Progenitor cell of endocrine pancreas (in vitro differentiated cells): ENCODE measurements at places on chromosomes 2 and 18. TPM values are rescaled to one million over a fixed set of nuclear protein-coding genes. Genes with fewer than 3 reads are reported as not detected.

Gene TWSG1
- 38.1 and 40.4 TPM in 2 replicates for total RNA-seq

Gene DCDC2C
- total RNA-seq: not detected in 2 replicates

Gene ERFE
- 0.91 and 1.3 TPM in 2 replicates for total RNA-seq

Gene LIMS4
- total RNA-seq: 0.74 and 1.4 TPM in 2 replicates

Gene TANC1
- 29.8 and 33.8 TPM in 2 replicates for total RNA-seq

Gene CSRNP3
- total RNA-seq: 10.7 and 14.8 TPM in 2 replicates

Gene ANKRD53
- 3.7 and 5.4 TPM in 2 replicates for total RNA-seq

Gene IGFBP5
- 73.9 and 75.3 TPM in 2 replicates for total RNA-seq

Gene C2orf72
- total RNA-seq: 9.7 and 11.1 TPM in 2 replicates

Gene CCDC74A
- 11.8 and 12.5 TPM in 2 replicates for total RNA-seq

Gene G6PC2
- total RNA-seq: not detected in 2 replicates

Gene ING5
- 57.8 and 65.9 TPM in 2 replicates for total RNA-seq

Gene LRP2
- total RNA-seq: 42.2 and 44.4 TPM in 2 replicates

Gene CCDC141
- 14.8 and 18.1 TPM in 2 replicates for total RNA-seq

Gene PRKAG3
- not detected in 2 replicates for total RNA-seq

Gene MRPL30
- 32.6 and 37.3 TPM in 2 replicates for total RNA-seq

Gene TRIM43
- not detected in 2 replicates for total RNA-seq

Gene SERPINB13
- not detected in 2 replicates for total RNA-seq

Gene HRH4
- total RNA-seq: not detected in 2 replicates

Gene AQP4
- 1.6 and 1.7 TPM in 2 replicates for total RNA-seq

Gene PDE11A
- total RNA-seq: 54.8 and 60.5 TPM in 2 replicates

Gene RTKN
- 121 and 129 TPM in 2 replicates for total RNA-seq

Gene ALKAL2
- total RNA-seq: 0.22 and 0.42 TPM in 2 replicates

Gene POTEJ
- total RNA-seq: 0.19 and 0.24 TPM in 2 replicates

Gene HTR2B
- not detected in 2 replicates for total RNA-seq

Gene CRYBA2
- 24.4 and 30.1 TPM in 2 replicates for total RNA-seq

Gene CABLES1
- total RNA-seq: 4.2 and 4.8 TPM in 2 replicates

Gene ACADL
- 0.38 and 0.55 TPM in 2 replicates for total RNA-seq

Gene NT5C1B
- total RNA-seq: not detected in 2 replicates

Gene KCNE4
- total RNA-seq: 0.60 and 0.72 TPM in 2 replicates

Gene CIB4
- total RNA-seq: not detected in 2 replicates

Gene RAB6C
- total RNA-seq: 0.24 TPM in 1 of 2 replicates, not detected in the other

Gene FARP2
- 63.6 and 67.0 TPM in 2 replicates for total RNA-seq

Gene MC2R
- not detected in 2 replicates for total RNA-seq

Gene SLC8A1
- total RNA-seq: 5.7 and 7.1 TPM in 2 replicates

Gene CPLX4
- not detected in 2 replicates for total RNA-seq

Gene ITGB6
- total RNA-seq: 6.7 and 7.0 TPM in 2 replicates

Gene LONRF2
- 8.4 and 9.2 TPM in 2 replicates for total RNA-seq

Gene UGT1A4
- total RNA-seq: not detected in 2 replicates

Gene POTEF
- total RNA-seq: 34.0 and 37.8 TPM in 2 replicates

Gene ATOH8
- total RNA-seq: 1.3 and 1.7 TPM in 2 replicates
